ENCODE measurements at places on chromosomes 6 and 20.

- DNase-seq = no peak
These were observed 236.0 kb upstream of the JAG1 start for GRCh38 chr20:10909803-10910202.

GRCh38 chr20:56573986-56574385, 40.9 kb downstream of the FAM209B start:
- no peak for DNase-seq

DNA sequence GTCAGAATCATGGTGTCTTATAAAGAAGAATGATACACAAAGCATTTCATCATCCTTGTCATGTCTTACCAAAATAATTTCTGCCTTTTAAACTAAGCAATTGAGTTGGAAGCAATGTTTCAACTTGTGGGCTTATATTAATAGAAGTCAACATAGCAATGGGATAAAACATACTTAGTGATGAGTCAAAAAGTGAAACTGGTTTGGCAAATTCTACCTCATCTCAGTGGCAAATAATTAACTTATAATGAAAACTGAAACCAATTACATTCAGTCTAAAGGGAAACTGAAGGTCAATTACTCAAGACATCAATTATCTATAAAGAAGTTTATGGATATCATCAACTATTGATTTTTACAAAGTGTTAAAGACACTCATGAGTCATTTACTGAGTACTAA, 463.8 kb downstream of the BMP2 start:
- no peak for DNase-seq

- DNase-seq = peak; percentile 63
These were observed 1.7 kb upstream of the TMEM170B start for GRCh38 chr6:11535801-11536230.

DNA sequence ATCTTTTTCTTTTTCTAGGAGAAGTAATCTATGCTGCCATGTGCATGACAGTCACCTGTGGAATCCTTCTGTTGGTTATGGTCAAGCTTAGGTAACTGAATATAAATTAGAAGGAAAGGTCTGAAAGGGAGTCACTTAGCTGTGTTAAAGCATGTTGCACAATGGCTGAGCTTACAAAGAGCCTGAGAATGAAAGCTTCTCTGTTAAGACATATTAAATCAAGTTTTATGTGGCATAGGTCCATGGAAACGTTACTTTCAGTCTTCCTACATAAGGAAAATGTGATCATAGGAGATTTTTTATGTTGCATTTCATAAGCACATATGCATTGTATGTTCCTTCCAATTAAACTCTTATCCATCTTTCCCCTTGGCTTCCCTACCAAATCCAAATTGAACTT, 72.1 kb downstream of the GFRAL start:
- peak; percentile 73 for DNase-seq

GRCh38 chr6:106847116-106847515, 127.4 kb downstream of the CD24 start:
- DNase-seq = no peak

DNA sequence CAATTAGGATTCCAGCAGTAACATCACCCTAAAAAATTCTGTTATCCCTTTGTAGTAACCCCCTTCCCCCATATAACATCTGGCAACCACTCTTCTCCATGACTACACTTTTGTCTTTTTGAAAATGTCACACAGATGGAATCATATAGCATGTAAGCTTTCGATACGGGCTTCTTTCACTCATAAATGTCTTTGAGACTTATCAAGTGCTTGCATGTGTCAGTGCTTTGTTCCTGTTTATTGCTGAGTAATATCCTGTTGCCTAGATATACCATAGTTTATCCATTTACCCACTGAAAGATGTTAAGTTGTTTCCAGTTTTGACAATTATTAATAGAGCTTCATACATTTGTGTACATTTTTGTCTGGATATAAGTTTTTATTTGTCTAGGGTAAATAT, 10.4 kb upstream of the SNPH start:
- DNase-seq = no peak

GRCh38 chr6:91376686-91377085, 789.8 kb upstream of the MAP3K7 start:
- no peak for DNase-seq

GRCh38 chr6:134374491-134375219, 56.7 kb upstream of the SGK1 start:
- peak; percentile 46 for DNase-seq

DNA sequence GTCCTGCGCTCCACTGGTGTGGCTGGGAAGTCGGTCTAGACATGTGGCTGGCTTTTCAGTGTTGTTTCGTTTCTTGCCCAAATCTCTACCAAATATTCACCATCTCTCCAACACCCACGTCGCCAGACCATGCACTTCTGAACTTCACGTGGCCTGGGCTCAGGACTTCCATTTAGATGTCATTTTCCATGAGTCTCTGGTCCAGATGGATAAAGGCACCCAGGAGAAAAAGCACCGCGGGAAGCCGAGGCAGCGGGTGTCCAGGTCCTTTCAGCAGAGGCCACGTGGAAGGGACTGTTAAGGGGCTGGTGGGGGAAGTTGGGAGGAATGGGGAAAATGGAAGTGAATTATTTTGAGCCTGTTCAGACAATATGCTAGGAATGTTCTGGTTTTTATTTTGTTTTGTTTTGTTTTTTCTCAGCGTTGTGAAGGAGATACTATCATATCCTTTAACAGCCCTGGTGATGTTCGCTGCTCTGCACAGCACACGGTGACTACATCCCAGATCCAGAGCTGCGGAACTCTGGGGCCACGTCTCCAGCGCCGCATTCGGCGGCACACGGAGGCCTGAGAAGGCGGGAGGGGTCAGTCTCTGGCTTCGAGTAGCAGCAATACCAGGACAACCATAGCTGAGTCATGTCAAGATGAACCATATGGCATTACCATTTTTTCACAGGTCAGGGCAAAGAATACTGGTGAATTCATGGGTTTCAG, 230.3 kb downstream of the THBS2 start:
- no peak for DNase-seq

GRCh38 chr20:47295129-47295813, 61.2 kb downstream of the ZMYND8 start:
- no peak for DNase-seq

DNA sequence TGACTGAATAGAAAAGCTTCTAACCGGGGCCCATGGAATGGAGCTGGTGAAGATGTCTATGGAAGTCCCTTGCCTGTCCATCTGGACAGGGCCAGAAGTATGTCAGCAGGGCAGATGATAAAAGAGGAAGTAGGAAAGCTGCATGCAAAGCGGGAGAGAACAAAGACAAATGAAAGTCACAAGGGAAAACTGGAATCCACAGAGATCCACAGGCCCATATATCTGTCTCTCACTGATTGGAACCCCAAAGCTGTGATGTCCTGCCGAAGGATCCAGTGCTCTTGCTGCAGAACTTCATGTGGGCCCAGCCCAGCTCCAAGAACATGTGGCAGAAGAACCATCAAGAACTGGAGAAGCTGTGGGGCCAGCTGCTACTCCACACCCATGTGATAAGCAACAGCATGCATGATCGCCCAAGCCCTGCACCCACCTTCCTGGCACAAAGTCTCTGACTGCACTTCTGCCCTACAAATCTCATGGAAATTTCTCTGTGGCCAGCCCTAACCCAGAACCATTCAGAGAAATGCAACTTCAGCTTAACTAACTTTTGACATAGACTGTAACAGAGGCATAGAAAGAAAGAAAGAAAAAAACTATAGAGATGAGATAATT, 716.0 kb downstream of the KIF16B start:
- no peak for DNase-seq

DNA sequence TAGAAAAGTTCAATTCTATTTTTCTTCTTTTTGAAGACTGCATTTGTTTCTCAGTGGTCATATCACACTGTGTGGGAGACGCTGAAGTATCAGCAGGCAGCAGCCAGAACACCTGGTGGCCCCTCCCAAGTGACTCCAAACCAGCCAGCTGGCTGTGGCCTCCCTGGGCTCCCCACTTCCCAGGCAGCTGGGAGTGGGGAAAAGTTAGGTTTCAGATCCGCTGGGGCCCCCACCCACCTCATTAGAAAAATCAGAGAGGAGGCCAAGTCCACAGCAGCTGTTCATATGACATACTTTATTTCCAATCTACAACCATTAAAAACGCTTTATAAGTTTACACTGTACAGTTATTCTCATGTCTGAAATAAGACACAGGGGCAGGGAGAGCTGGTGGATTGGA, 3.6 kb upstream of the DSN1 start:
- DNase-seq = no peak

- no peak for DNase-seq
These were observed 19.5 kb downstream of the ADNP start for GRCh38 chr20:50911716-50912115.
